GM13977 (cell line): ENCODE measurements at places on chromosomes 3 and 15.

- peak; percentile 69 for DNase-seq
Observed at GRCh38 chr3:20125897-20126296, 60.1 kb downstream of the SGO1 start.

DNA sequence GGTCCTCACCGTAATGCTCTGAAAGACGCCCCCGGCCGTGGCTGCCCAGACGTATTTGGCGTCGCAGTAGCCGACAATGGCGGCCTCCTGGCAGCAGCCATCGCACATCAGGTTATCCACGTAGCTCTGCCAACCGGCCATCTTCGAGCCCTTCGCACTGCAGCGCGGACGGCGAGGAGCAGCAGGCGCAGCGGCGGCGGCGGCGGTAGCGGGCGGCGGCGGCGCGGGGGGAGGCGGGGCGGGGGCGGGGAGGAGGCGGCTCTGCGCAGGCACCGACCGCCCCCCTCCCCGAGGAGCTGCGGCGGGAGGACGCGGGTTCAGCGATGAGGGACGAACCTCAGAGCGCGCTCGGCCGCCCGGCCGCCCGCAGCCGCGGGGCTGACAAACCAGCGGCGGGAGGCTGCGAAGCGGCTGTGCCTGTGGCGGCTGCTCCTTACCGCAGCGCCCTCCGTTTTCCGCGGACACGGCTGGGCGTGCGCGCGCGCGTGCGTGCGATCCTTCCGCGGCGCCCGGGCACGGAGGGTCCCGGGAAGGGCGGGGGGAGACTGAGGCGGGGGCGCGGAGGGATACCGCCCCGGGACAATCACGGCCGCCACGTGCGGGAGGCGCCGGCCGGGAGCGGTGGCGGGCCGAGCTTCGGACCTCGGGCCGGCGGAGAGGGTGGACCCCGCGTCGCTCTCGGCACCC lies at the start of gene PFN2:
Gene PFN2 (minus strand): TSS at position 180 of the 687 bp plus-strand sequence. CDS start 39 bp downstream, at position 141.
- peak; percentile 72 for DNase-seq

DNA sequence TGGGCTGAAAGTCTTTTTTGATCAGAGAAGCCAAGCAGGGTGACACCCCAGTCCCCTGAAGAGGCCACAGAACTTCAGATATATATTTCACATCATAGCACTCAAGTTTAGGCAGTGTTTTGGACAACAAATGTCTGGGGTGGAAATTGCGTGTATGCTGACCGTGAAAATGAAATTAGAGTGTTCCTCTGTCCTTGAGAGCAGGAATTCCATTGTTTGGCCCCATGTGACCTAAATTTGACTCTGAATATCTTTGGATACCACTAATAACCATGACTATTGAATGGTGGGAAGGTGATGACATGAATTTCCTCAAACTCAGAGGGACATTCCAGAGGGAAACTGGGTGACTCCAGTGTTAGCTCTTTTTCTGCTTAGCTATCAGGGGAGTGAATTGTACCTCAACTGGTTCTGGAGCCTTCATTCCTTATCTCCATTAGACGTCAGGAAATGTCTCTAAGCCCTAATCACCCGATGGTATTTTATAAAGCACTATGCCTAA lies 263.5 kb upstream of the RASGRP1 start:
- no peak for DNase-seq

DNA sequence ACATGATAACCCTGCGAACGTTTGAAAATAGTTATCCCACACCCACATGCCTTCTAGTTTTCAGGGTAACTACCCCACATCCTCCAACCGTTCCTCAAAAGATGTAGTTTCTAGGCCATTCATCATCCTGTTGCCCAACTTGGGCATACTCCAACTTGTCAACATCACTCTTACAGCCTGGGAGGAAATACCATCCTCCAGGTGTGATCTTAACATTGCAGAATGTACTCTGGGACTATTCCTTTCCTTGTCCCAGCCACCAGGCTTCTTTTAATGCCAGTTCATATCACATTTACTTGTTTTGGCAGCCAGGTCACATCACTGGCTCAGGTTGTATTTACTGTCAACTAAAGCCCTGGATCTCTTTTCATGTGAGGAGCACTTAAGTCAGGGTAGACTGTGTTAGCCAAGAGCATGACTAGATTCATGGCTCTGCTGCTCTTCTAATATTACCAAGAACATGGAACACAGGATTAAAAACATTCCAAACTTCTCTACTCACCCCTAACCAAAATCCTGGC lies 4.0 kb upstream of the DENND6A start:
- DNase-seq, result no peak

DNA sequence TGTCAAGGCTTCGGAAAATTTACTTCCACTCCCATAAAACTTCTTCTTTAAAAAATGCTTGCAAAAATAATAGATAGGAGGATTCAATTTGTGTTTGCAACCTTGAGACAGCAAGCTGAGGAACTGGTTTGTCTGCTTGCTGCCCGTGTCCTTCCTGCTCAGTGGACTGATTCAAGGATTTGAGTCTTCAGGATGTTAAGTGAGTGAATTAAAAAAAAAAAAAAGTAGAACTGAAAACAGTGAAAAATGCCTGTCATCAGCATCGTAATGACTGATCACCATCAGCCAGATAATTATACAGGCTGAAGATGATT lies 453.7 kb downstream of the FGF12 start:
- DNase-seq, result no peak

DNA sequence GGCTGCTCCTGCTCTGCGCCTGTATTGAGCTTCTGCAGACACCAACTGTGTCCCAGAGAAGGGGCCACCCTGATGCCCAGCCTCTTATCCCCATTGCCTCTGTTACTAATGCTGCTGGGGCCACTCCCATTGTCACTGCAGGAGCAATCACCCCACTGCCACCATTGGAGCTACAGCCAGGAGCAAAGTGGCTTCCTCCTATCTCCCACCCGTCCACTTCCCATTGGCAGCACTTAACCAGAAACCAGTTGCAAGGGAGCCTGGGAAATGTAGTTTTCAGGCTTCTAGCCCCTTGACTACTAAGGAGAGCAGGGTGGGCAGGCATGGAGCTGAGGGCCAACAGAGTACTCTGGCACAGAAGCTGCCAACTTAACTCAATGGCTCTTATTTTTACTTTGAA lies 55.9 kb upstream of the KLF13 start:
- no peak for DNase-seq

- no peak for DNase-seq
Observed at GRCh38 chr3:30273304-30274072, 332.9 kb upstream of the TGFBR2 start.

GRCh38 chr3:9500108-9501050 lies 53.2 kb downstream of the LHFPL4 start:
- DNase-seq, result peak; percentile 73

GRCh38 chr3:8938021-8938420 lies 25.3 kb downstream of the RAD18 start:
- DNase-seq, result no peak

GRCh38 chr3:65907232-65908130 lies 131.2 kb downstream of the MAGI1 start:
- no peak for DNase-seq

- no peak for DNase-seq
Observed at GRCh38 chr3:126051741-126052140, 32.2 kb downstream of the SLC41A3 start.
